Activated CD4-positive, alpha-beta T cell treated with anti-CD3 and anti-CD28 coated beads for 4 hours (primary cell): ENCODE measurements at places on chromosomes 6 and 20.

- no peak for DNase-seq
Measured at GRCh38 chr20:59749301-59749700, 145.0 kb downstream of the PHACTR3 start.

DNA sequence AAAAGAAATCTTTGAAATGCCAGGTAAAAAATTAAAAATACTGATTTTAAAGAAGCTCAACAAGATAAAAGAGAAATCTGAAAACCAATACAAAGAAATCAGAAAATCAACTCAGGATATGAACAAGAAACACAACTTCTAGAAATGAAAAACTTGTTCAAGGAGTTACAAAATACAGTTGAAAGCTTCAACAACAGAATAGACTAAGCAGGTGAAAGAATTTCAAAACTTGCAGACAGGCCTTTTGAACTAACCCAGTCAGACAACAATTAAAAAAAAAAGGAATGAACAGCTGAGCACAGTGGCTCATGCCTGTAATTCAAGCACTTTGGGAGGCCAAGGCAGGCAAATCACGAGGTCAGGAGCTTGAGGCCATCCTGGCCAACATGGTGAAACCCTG is 57.8 kb downstream of the PDSS2 start:
- no peak for DNase-seq

- no peak for DNase-seq
Measured at GRCh38 chr6:132131758-132132157, 180.6 kb upstream of the CCN2 start.

DNA sequence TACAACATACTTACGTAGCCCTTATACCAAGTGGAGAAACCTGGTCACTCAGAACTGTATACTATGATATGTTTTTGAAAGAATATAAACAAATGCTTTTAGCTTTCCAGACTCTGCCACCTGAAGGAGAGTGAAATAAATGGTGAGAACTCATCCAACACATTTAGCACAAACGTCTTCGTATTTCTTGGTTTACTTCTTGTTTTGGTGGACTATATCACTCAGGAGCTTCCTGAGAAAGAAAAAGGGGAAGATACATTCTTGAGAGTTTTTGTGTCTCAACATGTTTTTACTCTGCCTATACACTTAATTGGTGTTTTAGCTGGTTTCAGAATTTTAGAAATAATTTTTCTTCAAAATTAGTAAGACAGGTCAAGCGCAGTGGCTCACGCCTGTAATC is 19.4 kb upstream of the CTAGE9 start:
- no peak for DNase-seq

GRCh38 chr6:23179994-23180393 is 610.6 kb downstream of the HDGFL1 start:
- DNase-seq, result no peak

GRCh38 chr6:32196682-32197616 is 4.5 kb upstream of the GPSM3 start:
- no peak for DNase-seq

- no peak for DNase-seq
Measured at GRCh38 chr6:125910527-125910926, 46.0 kb upstream of the HINT3 start.

DNA sequence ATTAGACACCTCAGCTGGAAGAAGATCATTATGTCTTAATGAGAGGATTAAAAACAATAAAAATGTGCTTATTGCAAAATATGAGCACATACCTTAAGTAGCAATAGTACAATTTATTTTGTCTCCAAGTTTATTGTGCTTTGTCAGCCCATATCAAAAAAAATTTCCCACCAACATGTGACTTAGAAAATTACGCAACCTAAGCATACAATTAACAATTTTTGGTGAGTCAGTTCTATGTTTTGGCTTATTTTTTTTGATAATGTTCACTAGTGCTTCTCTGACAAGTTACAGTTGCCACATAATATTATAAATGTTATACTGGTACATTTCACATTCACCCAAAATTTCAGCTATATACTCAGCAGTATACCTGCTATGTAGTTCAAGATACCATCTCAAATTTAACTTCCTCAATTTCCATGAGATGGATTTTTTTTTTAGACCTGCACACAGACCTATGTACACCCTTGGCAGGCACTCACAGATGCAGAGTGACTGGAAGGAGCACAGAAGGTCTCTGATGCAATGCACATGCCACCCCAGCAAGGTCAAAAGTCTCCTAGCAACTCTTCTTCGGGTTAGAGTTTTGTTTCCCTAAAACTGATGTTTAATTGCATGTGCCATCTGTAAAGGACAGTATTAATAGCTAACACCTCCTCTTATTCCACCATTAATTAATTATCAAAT is 112.4 kb downstream of the PRKN start:
- DNase-seq, result no peak

DNA sequence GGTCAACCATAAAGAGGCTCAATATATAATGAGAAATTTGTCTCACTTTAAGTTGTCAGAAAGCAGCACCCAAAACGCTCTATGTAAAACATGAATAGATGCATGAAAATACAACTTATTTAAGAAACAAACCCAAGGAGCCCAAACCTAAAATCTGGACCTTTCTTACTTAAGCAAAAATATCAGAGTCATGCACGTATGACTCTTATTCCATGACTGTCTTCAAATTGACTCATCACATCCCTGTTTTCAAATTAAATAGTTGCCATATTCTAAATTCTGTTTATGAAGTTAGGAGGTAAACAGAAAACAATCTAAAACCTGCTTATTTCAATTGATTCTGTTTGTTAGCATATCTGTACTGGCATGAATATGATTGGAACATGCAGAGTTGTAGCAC is 42.1 kb downstream of the ANKRD6 start:
- no peak for DNase-seq

- no peak for DNase-seq
Measured at GRCh38 chr6:20340068-20340848, 61.4 kb upstream of the E2F3 start.

DNA sequence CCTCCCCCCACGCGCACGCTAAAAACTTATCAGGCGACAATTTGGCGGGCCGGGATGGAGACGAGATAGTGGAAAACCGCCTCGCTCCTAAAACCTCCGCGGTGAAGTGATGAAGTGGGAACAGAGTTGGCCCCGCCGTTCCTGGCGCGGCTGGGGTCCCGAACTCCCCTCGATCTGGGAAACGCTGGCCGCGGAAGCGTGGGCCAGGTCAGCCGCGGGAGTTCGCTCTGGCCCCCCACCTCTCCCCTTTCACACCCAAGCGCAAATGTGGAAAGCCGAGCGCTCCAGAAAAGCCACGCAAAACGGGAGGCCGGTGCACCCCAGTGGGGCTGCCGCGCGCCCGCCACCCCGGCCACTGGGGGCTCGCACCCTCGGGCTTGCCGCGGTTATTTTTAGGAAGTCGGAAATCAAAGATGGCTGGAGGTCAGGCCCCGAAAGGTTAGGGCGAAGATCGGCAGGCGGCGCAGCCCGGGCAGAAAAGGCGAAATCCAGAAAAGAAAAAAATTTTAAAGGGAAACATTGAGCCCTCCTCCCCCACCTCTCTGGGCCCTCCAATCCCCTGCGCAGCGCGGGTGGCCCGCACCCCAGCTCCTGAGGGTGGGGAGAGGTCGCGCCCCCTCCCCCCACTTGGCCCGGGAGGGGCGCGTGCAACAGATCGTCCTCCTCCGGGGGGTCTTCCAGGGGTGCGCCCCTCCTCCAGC is 1.0 kb downstream of the SALL4 start:
- no peak for DNase-seq

DNA sequence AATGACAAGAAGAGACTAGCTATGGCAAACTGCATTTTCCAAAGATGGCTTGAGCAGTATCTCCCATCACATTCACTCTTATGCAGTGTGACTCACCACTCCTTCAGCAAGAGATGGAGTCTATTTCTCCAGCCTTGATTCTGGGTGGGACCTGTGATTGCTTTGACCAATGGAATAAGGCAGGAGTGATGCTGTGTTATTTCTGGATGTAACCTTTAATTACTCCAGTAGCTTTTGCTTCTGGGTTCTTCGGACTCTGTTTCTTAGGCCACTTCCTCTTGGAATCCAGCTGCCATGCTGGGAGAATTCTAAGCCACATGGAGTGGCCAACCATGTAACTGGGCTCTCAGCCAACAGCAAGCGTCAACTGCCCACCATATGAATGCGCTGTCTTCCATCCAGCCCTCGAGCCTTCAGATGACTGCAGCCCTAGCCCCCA is 50.7 kb downstream of the TGM2 start:
- no peak for DNase-seq

GRCh38 chr6:108902382-108902792 is 54.2 kb downstream of the ARMC2 start:
- DNase-seq, result no peak

- no peak for DNase-seq
Measured at GRCh38 chr6:28897369-28897745, 26.4 kb downstream of the TRIM27 start.

DNA sequence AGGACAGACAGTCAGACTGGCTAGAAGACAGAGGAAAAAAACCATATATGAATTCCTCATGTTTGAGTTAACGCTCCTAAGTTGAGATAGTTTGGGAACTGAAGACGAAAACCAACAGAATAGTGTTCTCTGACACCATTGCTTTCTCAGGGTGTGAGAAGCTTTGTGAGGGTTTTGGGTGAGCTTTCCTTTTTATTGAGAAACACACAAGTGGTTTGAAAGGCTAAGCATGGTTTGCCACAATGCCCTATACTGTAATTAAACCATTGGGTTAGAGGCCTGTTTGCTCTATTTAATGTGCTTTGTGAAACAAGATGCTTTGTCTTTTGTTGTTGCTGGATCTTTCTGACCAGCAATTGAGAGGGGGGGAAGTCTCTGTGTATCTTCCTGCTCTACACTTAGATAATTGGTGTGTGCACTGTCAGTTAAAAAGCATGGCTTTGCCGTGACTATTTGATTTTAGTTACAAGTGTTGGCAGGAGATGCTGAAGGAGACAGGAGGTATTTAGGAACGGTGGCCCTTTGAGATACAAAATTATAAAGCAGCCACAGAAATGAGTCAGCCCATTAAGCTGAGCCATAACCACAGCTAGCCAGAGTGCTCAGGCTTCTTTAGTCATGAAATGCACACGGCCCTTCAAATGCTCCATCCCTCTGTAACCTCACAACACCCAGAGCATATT is 273.0 kb upstream of the PREP start:
- no peak for DNase-seq
